ENCODE measurements at places on chromosomes 4 and X. TPM values are rescaled to one million over a fixed set of nuclear protein-coding genes. Genes with fewer than 3 reads are reported as not detected.

Gene MAGIX
- total RNA-seq: 1.7 TPM

Gene ZAR1
- not detected for total RNA-seq

Gene HEPH
- 99.5 TPM for total RNA-seq

Gene TAF7L
- 0.23 TPM for total RNA-seq

Gene DMRTC1
- total RNA-seq: not detected

Gene NEIL3
- 0.59 TPM for total RNA-seq

Gene ING2
- 6.6 TPM for total RNA-seq

Gene MYOZ2
- 0.82 TPM for total RNA-seq

Data from smooth muscle cell of the coronary artery (primary cell).